ENCODE measurements at places on chromosomes 6 and 20.

- no peak for DNase-seq
Observed at GRCh38 chr6:135796643-135797305, 54.7 kb upstream of the PDE7B start.

DNA sequence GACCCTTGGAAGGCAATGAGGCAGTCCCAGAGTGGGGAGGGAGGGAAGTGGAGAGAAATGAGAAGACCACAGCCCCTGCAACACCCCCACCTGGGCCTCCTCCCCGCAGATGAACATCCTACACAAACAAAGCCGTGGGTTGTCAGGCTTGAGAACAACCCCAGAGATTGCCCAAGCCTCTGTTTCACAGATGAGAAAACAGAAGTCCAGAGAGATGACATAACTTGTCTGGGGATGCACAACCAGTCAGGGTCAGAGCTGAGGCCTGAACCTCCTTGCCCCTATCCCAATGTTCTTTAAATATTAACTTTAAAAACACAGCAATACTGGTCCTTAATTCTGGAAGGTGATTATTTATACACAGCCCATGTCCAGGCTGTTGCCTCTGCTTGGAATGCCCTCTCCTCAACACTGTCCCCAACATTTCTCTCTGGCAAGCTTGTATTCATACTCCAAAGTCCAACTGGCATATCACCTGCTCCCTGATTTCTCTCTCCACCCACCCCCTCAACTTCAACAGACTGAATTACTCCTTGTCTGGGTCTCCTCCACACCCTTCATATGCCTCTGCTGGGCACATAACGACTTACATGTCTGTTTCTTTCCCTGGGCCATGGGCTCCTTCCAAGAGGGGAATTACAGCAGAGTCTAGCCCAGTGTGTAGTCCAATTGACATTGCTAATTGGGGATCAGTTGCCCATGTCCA is 135.5 kb upstream of the LRFN2 start:
- DNase-seq, result no peak

DNA sequence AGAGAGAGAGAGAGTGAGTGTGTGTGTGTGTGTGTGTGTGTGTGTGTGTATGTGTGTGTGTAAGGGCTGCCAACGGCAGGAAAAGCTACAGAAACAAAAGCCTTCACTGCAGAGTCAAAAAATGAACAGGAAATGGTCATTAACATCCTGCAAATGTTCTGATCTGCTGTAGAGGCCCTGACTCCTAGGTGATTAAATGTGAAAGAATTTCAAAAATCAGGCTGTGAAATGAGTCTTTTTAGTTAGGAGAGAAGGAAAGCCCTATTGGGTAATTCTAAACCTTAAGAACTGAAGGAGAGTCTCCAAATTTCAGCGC is 166.5 kb upstream of the MYLIP start:
- DNase-seq, result no peak

- no peak for DNase-seq
Observed at GRCh38 chr6:16403831-16404230, 165.4 kb downstream of the GMPR start.

- no peak for DNase-seq
Observed at GRCh38 chr6:145017516-145017915, 717.8 kb downstream of the EPM2A start.

DNA sequence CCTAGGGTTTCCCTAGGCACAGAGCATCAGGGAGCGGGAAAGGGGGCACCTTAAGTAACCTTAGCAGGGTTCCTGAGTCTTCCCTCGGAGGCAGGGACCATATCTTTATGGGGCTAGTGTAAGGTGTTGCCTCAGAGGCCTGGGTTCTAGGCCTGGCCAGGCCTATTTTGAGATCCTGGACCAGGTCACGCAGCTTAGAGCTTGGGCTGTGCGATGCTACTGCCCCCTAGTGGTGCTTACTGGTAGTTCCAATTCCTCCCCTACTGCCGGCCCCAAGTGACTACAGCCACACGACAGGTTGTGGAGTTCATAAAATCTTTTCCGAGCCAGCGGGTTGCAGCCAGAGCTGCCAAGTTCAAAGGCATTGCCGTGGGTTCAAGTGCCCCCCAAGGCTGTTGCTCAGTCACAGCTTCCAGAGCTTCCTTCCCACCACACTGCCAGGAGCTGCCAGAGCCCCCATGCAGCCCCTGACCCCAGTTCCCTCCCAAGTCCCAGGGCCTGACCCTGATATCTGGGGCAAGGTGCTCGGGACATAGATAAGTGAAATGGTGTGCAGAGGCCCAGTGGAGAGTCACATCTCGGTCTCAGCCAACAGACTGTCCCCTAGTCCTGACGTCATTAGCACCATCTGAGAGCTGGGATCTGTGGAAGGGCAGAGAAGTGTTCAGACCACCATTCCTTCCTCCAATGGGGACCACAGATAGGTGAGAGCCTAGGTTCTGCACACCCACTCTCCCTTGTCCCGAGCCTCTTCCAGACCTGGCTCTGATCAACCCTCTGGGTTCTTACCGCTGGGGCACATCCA is 3.3 kb downstream of the LRRC73 start:
- no peak for DNase-seq

DNA sequence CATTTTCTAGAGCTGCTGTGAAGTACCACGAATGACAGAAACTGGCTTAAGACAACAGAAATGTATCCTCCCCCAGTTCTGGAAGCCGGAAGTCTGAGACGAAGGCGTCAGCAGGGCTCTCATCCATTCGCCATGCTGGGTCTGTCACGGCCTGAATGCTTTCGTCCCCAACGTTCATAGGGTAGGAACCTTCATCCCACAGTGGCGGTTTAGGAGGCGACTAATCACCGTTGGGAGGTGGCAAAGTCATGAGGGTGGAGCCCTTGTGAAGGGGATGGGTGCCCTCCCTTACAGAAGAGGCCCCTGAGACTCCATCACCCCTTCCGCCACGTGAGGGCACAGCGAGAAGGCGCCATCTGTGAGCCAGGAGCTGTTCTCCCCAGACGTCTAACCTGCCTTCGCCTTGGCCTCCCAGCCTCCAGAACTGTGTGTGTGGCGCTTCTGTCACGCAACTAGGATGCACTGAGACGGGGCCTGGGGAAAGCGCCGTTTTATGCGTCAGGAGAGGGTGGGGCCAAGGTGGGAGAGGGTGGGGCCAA is 250.3 kb downstream of the TTLL2 start:
- no peak for DNase-seq

- no peak for DNase-seq
Observed at GRCh38 chr6:27214126-27214601, 33.3 kb upstream of the PRSS16 start.

DNA sequence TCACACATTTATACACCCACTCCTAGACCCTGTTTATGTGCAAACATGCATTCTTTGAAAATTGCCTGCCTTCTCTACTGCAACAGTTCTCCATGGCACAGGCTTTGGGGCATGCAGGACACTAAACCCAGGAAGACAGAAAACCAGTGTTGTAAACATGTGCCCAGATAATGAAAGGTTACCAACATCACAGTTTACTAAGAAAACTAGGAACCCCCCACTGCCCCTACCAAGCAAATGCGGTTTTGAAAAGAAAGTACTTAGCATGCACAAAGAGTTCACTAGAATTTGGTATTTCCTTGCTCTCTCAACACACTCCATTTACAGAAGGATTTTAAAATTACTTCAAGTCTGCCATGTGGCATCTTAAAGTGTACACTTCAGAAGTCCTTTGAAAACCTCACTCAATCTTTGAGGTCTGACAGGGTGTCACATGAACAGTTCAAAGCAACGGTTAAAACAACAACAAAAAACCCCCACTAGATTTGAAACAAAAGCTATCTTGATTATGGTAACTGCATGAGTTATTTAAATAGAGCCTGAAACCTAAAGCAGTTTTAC is 245.0 kb downstream of the GMPR start:
- DNase-seq, result no peak

GRCh38 chr6:22322103-22323030 is 25.5 kb upstream of the PRL start:
- no peak for DNase-seq

DNA sequence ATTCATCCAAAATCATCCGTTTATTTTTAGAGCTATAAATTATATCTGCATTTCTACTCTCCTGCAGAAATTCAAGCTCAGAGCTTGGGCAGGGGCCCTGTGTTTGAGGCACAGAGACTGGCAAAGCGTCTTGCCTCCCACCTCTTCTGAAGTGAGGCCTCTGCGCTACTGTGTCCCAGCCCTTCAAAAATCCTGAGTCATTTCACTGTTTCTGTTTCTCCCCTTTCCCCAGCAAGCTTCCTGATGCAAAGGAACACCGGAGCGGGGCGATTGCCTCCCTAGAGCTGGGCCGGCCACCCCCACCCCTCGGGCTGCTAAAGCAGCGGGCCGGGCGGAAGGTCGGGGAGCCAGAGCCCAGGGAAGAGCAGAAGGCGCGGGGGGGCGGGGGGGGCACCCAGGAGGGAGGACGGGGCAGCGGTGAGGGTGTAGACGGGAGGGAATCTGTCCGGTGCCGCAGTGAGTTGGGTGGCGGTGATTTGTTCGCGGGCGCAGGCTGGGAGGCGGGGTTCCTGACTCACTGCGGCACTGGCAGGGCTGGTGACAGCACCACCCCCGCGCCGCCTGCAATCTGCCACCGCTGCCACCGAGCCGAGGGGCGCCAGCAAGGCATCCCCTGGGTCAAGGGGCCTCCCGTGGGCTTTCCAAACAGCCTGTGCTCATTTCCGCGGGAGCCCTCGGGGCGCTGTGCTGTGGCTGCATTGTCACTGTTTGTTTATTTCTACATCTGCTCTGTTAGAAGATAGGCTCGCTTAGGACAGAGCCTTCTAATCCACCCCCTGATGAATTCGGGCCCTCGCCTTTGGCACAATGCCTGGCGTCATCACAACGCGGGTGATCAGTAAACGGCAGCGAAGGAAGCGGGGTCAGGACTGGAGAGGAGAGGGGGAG is 46.5 kb upstream of the SNAP25 start:
- DNase-seq, result no peak

DNA sequence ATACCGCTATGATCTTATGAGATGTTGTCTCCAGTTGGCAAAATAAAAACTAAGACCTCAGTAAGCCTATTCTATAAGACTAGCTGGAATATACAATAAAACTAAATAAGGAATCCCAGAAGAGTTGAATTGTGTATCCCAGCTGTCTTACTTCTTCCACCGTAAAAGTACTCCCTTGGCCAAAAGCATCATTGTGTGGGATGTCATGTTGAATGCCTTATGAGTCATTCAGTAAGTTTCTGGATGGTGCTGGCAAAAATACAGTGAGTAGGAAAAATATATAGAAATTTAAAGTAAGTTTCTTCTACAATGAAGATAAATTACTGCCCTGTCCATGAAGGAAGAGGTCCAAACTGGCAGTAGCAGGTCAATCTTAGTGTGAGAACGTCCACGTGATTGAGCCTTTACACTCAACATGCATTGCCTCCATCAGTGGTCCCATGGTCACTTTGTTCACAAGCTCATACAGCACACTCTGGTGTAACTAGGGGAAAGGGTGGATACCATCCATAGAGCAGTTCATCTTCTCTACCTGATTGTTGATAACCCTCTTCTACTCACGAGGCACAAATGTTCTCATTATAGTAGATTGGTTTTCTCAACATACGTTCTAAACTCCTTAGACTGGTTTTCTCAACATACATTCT is 13.7 kb upstream of the ZNF318 start:
- no peak for DNase-seq

DNA sequence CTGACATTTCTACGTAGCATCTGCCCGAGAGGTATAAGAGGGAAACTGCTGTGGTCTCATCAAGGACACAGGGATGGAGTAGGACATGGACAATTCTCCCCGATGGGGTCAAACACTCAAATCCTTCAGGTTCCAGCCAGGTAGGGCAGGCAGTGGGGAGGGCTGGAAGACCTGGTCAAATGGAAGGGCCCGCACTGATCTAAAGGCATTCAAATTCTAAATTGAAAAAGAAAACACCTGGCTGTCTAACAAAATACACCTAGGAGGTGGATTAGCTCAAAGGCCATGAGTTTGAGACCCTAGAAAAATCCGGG is 8.2 kb downstream of the DUSP15 start:
- no peak for DNase-seq

DNA sequence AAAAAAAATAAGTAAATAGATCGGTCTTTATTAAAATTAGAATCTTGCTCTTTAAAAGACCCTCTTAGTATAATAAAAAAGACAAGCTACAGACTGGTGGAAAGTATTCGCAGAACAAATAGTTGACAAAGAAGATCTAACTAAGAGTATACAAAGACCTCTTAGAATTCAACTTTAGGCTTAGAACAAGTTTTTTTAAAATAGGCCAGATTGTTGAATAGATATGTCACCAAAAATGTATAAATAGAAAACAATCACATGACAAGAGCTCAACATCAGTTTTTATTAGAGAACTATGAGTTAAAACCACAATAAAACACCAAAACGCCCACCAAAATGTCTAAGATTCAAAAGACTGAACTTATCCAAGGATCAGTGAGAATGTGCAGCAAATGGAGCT is 632.7 kb upstream of the PTCHD4 start:
- DNase-seq, result no peak
